ENCODE measurements at places on chromosomes 2 and 18. TPM values are rescaled to one million over a fixed set of nuclear protein-coding genes. Genes with fewer than 3 reads are reported as not detected.

Gene DCDC2C
- not detected for total RNA-seq

- H3K4me1 ChIP-seq: no peaks in the 10 kb centered on the region
- H3K27ac ChIP-seq: no peak overlapping the region
- H3K4me3 ChIP-seq: no peak overlapping the region
- DNase-seq: no peak
Observed at GRCh38 chr2:12303181-12304030, 413.3 kb upstream of the TRIB2 start.

DNA sequence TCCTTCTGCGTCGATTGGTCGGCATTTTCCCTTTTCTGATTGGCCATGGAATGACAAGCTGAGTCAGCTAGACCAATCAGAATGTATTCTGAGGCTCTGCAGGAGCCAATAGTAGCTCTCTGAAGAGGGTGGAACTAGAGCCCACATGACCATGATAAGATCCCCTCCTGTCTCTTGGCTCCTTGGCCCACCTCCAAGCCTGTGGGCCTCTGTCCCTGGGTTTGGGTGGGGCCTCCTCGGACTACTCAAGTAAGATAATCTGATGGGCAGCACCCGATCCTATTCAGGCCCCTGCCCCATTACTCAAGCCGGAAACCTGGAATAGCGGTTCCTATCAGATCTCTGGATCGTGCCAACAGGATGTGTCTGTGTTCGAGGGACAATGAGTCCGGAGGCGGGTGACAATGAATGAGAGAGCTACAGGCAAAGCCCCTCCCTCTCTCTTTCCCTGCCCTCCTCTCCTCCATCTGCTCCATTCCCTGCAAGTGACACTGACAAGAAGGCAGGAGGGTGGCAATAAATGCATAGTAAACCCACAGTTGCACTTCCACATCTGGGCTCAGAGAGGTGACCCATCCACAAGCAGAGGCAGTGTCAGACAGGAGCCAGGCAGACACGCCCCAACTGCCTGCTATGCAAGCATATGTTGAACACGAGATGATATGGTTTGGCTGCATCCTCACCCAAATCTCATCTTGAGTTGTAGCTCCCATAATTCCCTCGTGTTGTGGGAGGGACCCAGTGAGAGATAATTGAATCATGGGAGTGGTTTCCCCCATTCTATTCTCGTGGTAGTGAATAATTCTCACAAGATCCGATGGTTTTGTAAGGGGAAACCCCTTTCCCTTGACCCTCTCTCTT, 114.7 kb downstream of the TNS1 start:
- no peaks in the 10 kb centered on the region for H3K4me1 ChIP-seq
- H3K27me3 ChIP-seq: no peaks in the 10 kb centered on the region
- peaks cover 30% of the 10 kb centered on the region for H3K36me3 ChIP-seq
- no peak overlapping the region for H3K4me3 ChIP-seq
- DNase-seq: peak; percentile 42

DNA sequence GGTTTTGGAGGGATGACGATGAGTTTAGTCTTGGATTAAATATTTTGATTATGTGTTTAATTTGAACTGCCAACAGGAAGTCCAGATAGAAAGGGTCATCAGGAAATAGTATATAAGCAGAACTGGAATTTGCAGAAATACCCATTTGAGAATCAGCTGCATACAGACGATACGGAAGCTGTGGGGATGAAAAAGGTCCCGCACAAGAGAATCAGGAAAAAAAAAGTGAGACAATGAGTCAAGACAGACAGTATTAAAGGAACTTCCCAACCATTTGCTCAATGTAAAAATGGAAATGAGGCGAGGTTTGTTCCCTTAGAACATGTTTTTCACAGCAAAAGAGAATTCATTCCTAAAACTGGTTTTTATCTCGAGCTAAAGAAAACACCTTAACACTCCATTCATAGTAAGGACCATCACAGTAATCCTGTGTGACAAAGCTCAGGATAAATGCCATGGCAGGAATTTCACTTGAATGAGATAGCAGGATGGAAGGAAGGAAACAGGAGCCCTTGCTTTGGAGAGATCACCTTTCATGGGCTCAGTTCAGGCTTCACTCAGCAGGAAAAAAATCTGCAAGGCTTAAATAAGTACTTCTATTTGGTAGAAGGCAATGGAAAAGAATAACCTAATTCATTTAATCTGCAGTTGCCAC, 29.3 kb downstream of the BCL2 start:
- DNase-seq: no peak
- H3K27ac ChIP-seq: no peak overlapping the region
- no peaks in the 10 kb centered on the region for H3K27me3 ChIP-seq

DNA sequence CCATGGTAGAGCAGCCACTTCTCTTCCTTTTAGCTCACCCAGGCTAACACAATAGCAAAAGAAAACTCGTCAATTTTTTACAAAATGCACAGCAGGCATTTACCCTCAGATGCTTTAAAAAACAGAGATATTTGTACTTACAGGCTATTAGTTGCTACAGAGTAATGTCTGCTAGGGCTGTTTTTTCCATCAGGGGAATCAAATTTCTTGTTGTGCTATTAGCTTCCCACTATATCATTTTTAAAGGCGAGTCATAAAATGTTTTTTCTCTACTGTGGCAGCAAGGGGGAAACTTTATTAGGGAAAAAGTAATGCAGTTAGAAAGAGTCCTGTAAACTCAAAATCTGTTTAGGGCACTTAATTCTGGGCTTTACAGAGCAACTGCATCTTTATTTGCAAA, 277.9 kb upstream of the THSD7B start:
- no peak overlapping the region for H3K27ac ChIP-seq
- DNase-seq: no peak
- H3K4me1 ChIP-seq: no peaks in the 10 kb centered on the region
- no peak overlapping the region for H3K4me3 ChIP-seq

GRCh38 chr18:49788327-49788898, 24.9 kb downstream of the ACAA2 start:
- DNase-seq: no peak
- no peaks in the 10 kb centered on the region for H3K27me3 ChIP-seq
- no peaks in the 10 kb centered on the region for H3K4me1 ChIP-seq
- H3K36me3 ChIP-seq: no peaks in the 10 kb centered on the region
- no peak overlapping the region for H3K27ac ChIP-seq

DNA sequence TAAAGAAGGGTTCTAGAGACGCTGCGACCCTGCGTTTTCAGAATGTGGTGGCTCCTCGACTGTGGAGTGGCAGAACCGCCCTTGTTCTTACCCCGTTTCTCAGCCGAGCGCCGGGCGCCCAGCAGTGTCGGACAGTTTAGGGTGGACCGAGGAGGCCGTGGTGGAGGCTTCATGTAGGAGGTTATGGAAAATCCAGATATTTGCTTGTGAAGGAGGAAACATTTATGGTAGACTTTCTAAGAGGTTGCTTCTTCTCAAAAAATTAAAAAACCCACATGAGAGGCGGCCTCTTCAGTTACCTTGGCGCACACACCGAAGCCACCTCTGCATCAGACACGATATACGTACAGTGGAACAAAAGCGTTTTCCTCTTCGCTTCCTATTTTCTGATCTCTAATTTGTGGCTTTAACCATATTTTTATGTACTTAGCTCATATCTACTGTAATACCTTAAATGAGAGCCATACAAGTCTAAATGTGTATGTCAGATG, 120.8 kb downstream of the NFATC1 start:
- no peaks in the 10 kb centered on the region for H3K4me1 ChIP-seq
- H3K27me3 ChIP-seq: no peaks in the 10 kb centered on the region
- H3K4me3 ChIP-seq: no peak overlapping the region

DNA sequence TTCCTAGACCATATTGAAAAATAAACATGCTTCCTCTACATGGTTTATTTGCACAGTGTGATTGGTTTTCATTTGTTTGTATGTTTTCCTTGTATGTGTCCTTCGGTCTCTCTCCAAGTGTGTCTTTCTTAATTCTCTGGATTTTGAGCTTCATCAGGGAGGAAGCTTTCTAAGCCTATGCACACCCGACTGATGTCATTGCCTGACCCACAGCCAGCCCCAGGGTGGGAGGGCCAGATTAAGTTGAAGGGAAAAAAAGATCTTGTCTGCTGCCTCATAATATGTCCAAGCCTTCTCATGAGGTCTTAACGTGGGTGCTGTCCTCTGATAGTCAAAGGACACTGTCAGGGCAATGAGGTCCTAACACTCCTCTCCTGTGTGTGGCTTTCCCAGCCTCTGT, 115.2 kb downstream of the MARCHF4 start:
- no peaks in the 10 kb centered on the region for H3K4me1 ChIP-seq
- H3K27ac ChIP-seq: no peak overlapping the region
- H3K4me3 ChIP-seq: no peak overlapping the region
- DNase-seq: no peak
- H3K27me3 ChIP-seq: no peaks in the 10 kb centered on the region

DNA sequence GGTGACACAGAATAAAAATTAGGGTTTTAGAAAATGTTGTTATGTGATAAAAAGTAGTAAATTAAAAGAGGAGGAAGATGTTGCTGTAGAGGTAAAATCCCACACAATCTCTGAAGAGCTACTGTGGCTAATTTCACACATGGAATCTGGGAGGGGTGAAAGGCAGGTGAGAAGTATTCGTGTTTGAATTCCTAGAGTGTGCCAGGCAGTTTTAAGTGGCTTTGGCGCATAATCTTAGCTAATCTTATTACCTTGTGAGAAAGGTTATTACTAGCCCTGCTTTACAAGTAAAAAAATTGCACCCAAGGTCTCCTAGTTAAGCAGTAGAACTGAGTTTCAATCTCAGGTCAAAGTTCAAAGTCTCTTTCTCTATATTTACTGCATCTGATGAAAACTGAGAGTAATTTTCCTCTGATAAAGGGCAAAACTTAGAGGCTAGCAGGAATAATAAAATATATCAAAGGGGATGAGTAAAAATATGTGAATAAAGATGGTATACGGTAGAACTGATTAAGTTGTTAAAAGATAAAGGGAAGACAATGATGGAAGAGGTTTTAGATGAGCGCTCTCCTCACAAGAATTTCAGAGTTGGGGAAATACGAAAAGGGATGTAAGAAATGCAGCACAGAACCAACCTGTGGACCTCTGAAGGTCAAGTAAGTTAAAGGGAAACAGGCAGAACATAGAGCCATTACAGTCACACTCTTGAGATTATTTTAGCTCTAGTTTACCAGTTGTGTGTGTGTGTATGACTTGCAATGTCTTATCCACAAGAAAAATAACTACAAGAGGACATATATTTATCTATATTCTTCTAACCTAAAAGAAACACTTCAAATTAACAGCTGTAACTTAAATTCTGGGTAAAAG, 34.8 kb downstream of the GAREM1 start:
- no peak overlapping the region for H3K27ac ChIP-seq
- no peak overlapping the region for H3K4me3 ChIP-seq
- H3K27me3 ChIP-seq: no peaks in the 10 kb centered on the region

DNA sequence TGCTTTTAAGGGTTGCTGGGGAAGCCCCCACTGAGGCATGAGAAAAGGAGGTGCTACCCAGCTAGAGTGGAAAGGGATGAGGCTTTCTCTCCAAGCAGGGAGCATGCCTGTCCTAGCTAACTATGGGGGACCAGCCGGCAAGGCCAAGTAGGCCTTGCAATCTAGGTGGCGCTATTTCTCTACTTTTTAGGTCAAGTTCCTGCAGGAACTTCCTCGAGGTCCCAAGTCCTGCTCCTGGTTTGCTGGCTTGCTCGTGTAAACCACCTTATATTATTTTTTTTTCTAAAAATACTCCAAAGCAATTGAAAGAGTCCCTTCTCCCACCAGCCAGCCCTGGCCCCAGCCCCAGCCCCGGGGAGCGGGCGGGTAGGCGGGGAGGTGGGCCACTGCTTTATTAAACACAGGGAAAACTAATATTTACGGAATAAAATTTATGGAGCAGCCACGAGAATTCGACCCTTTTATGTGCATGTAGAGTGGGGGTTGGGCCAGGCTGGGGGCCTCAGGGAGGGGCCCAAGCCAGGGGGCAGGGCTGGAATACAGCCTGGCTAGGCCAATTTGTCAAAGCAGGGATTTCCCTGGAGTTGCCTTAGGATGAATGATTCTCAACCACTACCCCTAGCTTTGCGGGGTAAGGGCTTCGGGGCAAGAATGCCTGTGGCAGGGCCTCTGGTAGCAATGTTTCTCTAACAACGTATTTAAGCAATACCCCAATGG, 12.8 kb upstream of the IHH start:
- H3K27me3 ChIP-seq: no peaks in the 10 kb centered on the region
- H3K27ac ChIP-seq: no peak overlapping the region
- no peaks in the 10 kb centered on the region for H3K36me3 ChIP-seq
- peaks cover 2% of the 10 kb centered on the region for H3K4me1 ChIP-seq

GRCh38 chr2:41913311-41913710, 134.5 kb upstream of the PKDCC start:
- no peaks in the 10 kb centered on the region for H3K27me3 ChIP-seq
- H3K4me1 ChIP-seq: no peaks in the 10 kb centered on the region
- H3K36me3 ChIP-seq: no peaks in the 10 kb centered on the region
- H3K4me3 ChIP-seq: no peak overlapping the region
- DNase-seq: no peak
- no peak overlapping the region for H3K27ac ChIP-seq

- H3K27ac ChIP-seq: no peak overlapping the region
- no peaks in the 10 kb centered on the region for H3K36me3 ChIP-seq
- no peaks in the 10 kb centered on the region for H3K27me3 ChIP-seq
Observed at GRCh38 chr2:234133004-234133403, 82.5 kb downstream of the SPP2 start.

- no peak overlapping the region for H3K4me3 ChIP-seq
- no peaks in the 10 kb centered on the region for H3K4me1 ChIP-seq
- DNase-seq: no peak
Observed at GRCh38 chr2:204827701-204828590, 282.7 kb downstream of the PARD3B start.

DNA sequence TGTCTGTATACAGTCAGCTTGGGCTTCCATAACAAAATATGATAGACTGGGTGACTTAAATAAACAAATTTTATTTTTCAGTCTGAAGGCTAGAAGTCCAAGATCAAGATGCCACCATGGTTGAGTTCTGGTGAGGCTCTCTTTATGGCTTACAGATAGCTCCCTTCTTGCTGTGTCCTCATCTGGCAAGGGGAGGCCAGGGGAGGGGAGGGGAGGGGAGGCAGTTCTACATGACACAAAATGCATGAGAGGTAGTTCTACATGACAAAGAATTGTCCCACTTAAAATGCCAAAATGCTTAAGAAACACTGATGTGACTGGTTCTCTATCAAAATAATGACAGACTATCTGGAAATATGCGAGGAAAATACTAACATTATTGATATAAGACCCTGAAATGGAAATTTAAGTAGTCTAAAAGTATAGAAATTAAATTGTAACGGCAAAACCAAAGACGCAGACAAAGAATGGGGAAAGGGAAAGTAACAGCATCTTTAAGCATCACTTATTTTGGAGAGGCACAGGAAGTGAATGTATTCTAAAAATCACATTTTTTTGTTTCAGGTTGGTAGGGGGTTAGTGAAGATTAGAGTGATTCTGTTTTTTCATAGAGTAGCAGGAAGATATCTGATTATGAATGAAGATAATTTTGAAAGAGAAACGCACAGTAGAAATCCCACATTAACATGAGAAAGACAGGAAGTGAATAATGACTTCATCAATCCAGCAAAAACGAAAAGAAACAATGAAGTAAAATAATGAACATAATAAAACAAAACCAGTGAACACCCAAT, 131.4 kb downstream of the STRN start:
- H3K27me3 ChIP-seq: no peaks in the 10 kb centered on the region
- H3K4me3 ChIP-seq: no peak overlapping the region
- H3K36me3 ChIP-seq: no peaks in the 10 kb centered on the region
- H3K4me1 ChIP-seq: no peaks in the 10 kb centered on the region
- no peak overlapping the region for H3K27ac ChIP-seq
- no peak for DNase-seq
